ENCODE measurements at places on chromosomes 6 and 20.

DNA sequence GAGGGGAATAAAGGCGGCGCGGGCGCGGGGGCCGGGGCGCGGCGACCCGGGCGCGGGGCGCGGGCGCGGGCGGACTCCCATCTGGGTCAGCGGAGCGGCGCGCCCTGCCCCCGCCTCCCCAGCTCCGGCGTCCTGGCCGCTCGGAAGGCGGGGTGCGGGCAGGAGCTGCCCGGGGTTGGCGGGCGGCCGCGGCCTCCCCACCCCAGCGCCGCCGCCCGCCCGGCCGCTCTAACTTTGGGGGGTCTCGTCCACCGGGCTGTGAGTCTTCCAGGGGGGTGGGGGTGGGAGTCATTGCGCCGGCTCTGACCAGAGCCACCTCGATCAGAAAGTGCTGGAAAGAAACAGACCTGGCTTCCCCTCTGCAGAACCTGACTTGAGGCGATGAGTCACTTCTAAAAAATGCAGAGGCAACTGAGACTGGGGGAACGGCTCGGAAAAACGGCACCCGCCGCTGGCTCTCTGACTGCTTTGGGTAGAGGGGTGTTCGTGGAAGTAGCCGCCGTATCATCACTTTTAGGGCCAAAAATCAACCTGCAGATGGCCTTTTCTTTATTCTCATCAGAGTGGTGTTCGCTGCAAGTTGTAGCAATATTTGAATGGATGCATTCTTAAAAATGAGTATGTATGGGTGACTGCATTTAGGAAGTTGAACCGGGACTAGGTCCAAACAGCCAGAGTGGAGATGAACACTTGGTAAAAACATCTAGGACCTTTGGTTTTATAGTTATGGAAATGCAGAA, 667 bp downstream of the CAP2 start:
- no peak overlapping the region for H3K4me3 ChIP-seq
- no peaks in the 10 kb centered on the region for H3K4me1 ChIP-seq
- no peak for DNase-seq
- no peaks in the 10 kb centered on the region for H3K36me3 ChIP-seq
- H3K27ac ChIP-seq: no peak overlapping the region

DNA sequence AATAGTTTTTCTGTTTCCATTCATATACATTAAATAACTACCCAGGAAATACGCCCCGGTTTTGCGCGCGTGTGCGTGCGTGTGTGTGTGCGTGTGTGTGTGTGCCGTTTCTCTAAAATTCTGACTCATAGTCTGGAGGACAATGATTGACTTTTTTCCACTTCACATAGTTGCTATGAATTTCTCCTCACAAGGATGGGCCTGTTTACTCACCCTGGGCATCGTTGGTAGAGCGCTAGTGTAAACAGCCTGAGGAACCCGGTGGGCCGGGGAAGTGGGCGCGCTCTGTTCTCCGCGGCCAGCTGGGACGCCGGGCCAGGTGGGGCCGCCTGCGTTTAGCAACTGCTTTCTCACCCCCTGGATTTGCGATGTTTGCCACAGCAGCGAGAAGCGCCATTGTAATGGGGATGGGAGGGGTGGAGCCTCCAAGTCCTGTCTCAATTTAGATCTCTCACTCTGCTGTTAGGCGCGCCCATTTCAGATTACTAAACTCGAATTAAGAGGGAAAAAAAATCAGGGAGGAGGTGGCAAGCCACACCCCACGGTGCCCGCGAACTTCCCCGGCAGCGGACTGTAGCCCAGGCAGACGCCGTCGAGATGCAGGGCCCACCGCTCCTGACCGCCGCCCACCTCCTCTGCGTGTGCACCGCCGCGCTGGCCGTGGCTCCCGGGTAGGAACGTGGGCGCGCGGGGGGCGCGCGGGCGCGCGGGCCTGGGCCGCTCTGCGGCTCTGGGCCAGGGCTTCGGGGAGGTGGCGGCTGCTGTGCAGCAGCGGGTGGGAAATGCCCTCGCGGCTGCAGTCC, at the start of gene CD109:
Gene CD109 (plus strand): TSS at position 585 of the 803 bp plus-strand sequence. CDS start 13 bp downstream, at position 598.
- peaks cover 28% of the 10 kb centered on the region for H3K27me3 ChIP-seq
- H3K27ac ChIP-seq: peak within 1 kb of the TSS; percentile 78
- DNase-seq: peak; percentile 72
- H3K4me1 ChIP-seq: peaks cover 27% of the 10 kb centered on the region

DNA sequence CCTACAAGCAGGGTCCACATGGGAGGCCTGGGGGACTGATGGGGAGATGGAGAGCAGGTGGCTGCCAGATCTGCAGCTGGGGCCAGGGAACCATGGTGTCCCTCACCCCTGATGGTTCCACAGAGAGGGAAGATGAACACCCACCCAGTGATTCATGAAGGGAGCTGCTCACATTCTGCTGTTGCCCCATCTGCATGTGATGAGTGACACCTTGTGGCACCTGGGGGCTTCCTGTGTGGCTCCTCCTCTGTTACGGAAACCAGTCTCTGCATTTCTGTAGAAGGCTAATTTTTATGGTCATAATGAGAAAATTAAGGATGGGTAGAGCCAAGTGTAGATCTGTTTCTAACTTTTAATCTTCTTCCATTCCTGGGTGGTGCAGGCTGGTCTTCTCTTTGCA, 217.1 kb downstream of the SMOC2 start:
- no peaks in the 10 kb centered on the region for H3K4me1 ChIP-seq
- no peak overlapping the region for H3K4me3 ChIP-seq
- no peak for DNase-seq
- H3K27me3 ChIP-seq: no peaks in the 10 kb centered on the region

- no peak for DNase-seq
- H3K36me3 ChIP-seq: peaks cover 77% of the 10 kb centered on the region
- H3K27me3 ChIP-seq: no peaks in the 10 kb centered on the region
- H3K27ac ChIP-seq: no peak overlapping the region
- H3K4me3 ChIP-seq: no peak overlapping the region
Observed at GRCh38 chr6:53038141-53038540, 27.1 kb upstream of the FBXO9 start.

DNA sequence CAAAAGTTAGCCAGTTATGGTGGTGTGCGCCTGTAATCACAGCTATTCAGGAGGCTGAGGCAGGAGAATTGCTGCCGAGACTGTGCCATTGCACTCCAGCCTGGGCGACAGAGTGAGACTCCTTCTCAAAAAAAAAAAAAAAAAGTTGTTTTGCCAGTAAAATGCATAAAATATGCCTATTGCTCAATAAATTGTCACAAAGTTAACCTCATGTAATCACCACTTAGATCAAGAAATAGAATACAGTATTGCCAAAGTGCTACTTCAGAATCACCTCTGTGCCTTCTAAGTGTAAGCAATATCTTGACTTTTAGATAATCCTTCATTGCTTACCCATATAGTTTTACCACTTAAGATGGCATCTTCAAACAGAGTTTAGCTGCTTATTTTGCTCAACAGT, 80.7 kb downstream of the TRMT11 start:
- no peaks in the 10 kb centered on the region for H3K36me3 ChIP-seq
- no peaks in the 10 kb centered on the region for H3K4me1 ChIP-seq
- no peak overlapping the region for H3K4me3 ChIP-seq
- no peak overlapping the region for H3K27ac ChIP-seq
- no peaks in the 10 kb centered on the region for H3K27me3 ChIP-seq

- no peaks in the 10 kb centered on the region for H3K36me3 ChIP-seq
- no peak overlapping the region for H3K4me3 ChIP-seq
- peak; percentile 69 for DNase-seq
Observed at GRCh38 chr6:14276667-14277404, 159.3 kb downstream of the CD83 start.
